C1 segment of cervical spinal cord (tissue), 14 donors: ENCODE measurements at places on chromosomes 1 and 21.

DNA sequence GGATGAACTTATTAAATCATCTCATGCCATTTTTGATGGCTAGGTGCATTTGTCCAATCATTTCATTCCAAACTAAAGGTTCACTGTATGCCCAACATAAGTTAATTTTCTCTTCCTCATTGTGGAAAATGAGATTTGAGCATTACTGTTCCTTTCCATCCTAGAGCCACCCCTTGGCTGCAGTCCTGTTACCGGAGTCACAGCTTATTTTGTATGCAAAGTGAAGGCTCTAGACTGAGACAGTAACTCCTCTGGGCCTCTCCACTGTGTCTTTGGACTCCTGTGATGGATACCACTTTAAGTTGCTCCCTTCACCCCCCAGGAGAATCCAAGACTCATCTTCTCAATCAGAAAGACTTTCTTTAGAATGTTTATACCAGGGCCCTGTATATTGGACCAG is 59.7 kb downstream of the FGGY start:
- no peak for DNase-seq

DNA sequence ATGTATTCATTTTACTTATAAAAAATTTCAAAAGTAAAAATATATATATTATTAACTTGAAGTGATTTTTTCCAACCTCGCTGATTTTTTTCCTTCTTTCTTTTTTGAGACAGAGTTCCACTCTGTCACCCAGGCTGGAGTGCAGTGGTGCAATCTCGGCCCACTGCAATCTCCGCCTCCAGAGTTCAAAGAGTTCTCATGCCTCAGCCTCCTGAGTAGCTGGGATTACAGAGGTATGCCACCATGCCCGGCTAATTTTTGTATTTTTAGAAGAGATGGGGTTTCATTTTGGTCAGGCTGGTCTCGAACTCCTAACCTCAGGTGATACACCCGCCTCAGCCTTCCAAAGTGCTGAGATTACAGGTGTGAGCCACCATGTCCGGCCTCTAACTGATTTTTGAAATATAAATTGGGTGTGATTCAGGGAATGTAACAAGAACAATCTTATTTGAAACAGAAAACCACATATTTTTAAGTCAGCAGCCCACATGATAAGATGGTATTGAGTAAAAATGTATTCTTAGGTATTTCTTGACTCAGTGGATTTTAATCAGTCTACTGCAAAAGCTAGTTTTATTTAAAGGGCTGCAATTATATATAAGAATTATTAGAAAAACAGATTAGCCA is 30.0 kb downstream of the ZBTB8B start:
- DNase-seq, result no peak

- no peak for DNase-seq
These were observed 249.4 kb downstream of the PLPP3 start for GRCh38 chr1:56329970-56330369.

DNA sequence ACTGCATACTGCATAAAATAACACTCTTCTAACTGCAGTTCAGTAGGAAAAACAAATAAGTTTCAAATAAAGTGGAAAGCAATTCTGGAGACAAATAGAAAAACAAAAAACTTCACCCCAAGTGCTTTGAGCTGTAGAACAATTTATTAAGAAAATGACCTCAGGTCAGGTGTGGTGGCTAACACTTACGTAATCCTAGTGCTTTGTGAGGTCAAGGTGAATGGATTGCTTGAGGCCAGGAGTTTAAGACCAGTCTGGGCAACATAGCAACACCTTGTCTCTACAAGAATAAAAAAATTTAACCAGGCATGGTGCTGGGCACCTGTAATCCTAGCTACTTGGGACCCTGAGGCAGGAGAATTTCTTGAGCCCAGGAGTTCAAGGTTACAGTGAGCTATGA is 5.0 kb upstream of the PPT1 start:
- DNase-seq, result no peak

- no peak for DNase-seq
These were observed 39.6 kb upstream of the ENAH start for GRCh38 chr1:225692517-225692879.

- DNase-seq, result no peak
These were observed 234.5 kb downstream of the LMO4 start for GRCh38 chr1:87563211-87563610.

- no peak for DNase-seq
These were observed 24.7 kb downstream of the LYST start for GRCh38 chr1:235841938-235842545.

- DNase-seq, result peak; percentile 51
These were observed at the start of gene MAPKAPK2 for GRCh38 chr1:206684478-206685333. TSS of gene MAPKAPK2 (plus strand) at chr1:206684905. CDS start at chr1:206685230, 325 bp downstream.

DNA sequence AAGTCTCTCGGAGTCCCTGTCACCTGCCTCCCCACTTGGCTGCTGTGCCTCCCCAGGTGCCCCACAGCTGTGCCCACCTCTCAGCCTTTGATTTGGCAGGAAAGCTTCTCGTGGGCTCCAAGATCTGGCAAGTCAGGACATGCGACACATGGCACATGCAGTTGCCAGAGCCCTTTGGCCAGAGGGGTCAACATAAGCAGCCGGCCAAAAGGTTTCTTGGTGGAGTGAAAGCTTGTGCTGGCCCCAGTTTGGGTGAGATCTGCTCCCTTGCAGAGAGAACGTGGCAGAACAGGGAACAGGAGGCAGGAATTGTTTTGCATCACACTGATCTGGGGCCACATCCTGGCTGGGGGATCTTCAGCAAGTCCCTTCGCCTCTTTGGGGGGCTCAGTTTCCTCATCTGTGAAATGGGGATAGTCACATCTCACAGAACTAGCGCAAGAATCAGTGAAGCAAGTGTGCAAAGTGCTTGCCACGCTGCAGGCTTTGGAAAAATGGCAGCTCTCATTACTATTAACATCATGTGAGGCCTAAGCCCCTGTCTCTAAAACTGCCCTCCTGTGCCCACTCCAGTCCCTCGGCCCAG is 232.6 kb downstream of the TRABD2B start:
- DNase-seq, result no peak
